ENCODE measurements at places on chromosomes 16 and 17.

DNA sequence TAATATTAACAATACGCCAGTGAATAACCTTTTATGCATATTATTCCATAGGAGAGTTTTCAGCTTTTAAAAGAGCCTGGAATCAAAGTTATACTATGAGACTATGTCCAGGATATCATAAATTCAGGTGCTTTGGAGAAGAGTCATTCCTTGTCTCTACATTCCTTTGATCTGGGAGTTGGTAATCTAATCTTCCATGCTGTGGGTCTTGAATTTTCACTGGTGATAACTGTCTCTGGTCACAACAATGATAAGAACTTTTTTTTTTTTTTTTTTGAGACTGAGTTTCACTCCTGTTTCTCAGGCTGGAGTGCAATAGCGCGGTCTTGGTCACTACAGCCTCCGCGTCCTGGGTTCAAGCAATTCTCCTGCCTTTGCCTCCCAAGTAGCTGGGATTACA is 50.8 kb downstream of the CHD9 start:
- no peak for DNase-seq

DNA sequence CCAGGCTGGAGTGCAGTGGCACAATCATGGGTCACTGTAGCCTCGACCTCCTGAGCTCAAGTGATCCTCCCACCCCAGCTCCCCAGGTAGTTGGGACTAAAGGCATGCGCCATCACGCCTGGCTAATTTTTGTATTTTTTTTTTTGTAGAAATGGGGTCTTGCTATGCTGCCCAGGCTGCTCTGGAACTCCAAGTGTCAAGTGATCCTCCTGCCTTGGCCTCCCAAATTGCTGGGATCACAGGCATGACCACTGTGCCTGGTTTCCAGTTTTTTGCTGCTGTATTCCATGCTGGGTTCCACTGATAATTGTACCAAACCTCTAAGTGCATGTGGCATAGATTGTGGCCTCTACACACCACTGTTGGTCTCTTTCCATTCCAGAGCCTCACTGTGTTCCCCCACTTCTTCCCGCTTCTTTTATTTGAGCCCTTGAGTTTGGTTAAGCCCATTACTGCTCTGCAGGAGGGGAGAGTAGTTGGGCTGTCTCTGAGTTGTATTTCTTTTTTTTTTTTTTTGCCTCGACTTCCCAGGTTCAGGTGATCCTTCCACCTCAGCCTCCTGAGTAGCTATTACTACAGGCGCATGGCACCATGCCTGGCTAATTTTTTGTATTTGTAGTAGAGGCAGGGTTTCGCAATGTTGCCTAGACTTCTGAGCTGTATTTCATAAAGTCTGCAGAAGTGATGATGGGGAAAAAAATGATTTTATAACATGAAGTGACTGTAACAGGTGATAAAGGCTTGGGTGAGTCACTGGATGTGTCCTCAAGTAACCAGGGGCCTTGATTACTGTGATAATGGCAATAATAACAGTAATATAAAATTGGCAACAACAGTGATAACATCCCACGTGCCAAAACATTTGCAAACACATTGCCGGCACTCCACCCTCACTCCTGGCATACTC is 30.0 kb downstream of the EEF2K start:
- DNase-seq: no peak

DNA sequence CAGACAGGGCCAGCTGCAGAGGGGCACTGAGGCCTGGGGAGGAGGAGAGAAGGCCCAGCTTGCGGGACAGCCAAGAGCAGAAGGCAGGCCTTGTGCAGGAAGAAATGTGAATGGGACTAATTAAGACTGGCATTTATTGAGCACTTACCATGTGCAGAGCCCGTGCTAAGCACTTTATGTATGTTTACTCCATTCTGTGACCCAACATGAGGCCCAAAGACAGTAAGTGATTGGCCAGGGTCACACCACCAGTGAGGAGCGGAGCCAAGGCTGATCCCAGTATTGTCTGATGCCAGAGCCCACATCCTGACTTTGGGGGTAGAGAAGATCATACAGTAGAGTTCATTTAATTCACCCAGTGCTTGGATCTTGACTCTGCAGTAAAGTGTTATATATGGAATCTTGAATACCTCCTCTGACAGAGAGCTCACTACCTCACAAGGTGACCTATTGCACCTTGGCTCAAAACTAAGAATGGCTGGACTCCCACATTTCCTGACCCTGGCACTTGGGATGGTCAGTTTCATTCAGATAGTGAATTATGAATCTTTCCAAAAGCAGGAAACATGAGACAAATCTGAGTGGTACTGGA is 13.6 kb downstream of the KATNB1 start:
- DNase-seq: no peak

DNA sequence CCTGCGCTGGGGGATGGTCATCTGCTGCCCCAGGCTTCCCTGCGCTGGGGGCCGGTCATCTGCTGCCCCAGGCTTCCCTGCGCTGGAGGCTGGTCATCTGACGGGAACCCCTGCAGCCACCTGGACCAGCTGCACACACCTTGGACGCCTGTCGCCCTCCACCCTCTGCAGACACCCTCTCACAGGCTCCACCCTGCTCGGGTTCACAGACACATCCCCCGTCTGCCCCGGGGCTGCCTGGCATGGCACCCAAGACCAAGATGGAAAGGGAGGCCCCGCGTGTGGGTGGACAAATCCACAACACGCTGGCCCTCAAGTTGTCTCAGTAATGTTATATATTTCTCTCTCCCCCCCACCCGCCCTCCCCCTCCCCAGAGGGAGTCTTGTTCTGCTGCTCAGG is 89.6 kb downstream of the ANKRD11 start:
- no peak for DNase-seq

DNA sequence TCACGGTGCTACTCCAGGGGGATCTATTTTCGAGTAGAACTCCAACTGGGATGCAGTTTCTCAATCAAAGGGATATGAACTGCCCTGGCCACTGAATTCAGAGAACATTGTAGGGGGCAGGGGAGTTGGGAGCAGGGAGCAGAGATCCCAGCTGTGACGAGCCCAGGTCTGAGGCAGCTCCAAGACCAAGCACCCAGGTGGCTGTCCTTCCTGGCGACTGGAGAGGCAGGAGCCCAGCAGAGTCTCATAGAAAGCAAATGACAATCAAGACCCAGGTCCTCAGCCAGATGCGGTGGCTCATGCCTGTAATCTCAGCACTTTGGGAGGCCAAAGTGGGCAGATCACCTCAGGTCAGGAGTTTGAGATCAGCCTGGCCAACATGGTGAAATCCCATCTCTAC is 60.1 kb downstream of the TK2 start:
- no peak for DNase-seq

- DNase-seq: no peak
These were observed 139.8 kb upstream of the ELAC2 start for GRCh38 chr17:13157656-13158055.
